NT2/D1 (cell line): ENCODE measurements at places on chromosomes 3 and 15.

- no peak for DNase-seq
Observed at GRCh38 chr3:40828741-40829415, 304.1 kb downstream of the ZNF621 start.

GRCh38 chr3:182730675-182731042 lies 62.6 kb upstream of the ATP11B start:
- DNase-seq = no peak

DNA sequence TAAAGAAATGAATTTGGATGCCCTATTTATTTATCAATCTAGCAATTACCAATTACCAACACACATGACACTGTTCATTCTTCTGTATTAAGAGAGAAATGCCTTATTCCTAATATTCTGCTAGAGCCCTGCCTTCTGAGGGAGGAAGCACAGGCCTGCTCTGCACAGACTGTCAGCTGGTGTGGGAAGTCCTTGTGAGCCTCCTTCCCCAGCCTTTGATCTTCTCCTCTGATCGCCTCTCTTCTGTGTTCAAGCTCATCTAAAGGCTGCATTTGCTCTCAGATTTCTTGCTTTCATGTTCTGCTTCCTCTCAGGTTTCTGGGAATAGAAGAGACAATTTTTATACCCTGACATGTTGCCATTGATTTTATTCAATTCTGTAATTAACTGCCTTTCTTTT lies 290.6 kb upstream of the UMPS start:
- no peak for DNase-seq

GRCh38 chr15:39195961-39196486 lies 384.9 kb upstream of the THBS1 start:
- no peak for DNase-seq

DNA sequence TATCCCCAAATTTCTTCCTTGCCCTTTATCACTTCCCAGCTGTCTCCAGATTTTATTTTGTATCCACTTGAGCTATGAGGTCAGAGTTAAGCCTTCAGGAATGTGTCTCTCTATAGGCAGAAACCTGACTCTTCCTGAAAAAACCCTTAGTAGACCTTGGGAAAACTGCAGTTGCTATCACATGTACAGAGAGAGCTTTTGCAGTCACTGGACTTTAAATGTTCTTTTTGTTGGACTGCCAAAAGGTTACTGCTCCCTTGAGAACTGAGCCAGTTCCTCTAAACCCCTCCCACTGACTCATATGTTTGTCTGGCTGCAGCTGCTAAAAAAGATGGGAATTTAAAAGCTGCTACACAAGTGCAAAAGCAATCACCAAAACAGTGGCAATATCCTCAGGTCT lies 169.1 kb upstream of the CCDC54 start:
- peak; percentile 8 for DNase-seq

DNA sequence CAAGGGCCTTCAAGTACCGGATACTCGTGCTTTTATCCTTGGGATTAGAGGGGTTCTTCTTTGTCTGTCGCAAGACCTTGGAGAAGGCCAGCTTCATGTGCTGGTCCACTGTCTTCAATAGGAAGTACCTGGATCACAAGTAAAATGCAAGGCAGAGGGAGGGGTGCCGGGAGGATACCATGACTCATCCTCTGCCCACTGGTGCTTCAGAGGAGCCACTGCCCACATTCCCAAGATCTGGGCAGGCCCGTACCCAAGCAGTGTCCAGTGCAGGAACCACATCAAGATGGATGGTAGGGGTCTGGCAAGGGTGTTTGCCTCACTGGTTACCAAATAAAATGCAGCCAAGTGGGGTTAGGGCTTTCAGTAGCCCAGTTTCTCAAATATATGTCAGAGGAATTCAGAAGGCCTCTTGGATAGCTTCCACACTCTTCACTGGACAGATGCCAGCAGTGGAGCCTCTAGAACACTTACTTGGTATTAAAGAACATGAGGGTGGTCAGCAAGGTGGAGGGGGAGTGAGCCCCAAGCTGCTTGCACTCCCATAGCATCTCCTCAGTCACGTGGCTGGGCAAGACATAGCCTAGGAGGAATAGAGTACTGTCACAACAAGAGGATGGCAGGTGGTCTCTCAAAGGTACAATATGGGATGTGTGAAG lies 3.6 kb upstream of the IMPDH2 start:
- no peak for DNase-seq

GRCh38 chr3:47580481-47580880 lies 1.8 kb upstream of the CSPG5 start:
- no peak for DNase-seq

DNA sequence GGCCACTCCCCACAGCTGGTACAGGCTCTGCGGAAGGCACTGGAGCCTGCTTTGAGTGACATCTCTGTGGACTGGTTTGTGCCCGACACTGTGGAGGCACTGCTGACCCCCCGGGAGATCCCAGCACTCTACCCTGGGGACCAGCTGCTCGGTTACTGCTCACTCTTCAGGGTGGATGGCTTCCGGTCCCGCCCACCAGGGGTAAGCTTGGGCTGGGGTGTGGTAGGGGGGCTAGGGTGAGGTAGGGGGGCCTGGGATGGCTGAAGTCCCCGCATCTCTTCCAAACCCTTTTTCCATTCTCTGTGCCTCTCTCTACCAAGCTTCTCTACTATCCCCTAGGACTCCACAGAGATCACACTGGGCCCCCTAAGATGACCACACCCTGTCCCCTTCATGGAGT lies 7.8 kb downstream of the VWA5B2 start:
- no peak for DNase-seq

DNA sequence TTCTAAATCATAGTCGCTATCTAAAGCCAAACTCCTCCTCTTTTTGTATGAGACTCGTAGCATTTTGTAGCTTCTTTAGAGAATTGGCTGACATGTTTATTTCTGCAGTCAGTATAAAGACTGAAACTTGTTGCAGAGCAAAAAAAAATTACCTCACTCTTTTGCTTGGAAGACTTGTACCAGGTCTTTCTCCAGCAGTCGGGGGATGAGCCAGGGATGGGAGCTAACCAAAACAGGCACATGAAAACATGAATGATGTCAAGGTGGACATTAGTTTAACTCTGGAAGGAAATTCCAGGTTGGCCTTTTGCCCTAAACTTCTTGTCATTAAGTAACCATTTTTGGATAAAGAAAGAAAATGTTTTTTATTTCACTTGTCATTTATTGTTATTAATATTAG lies 47.0 kb upstream of the SCAANT1 start:
- DNase-seq = no peak

DNA sequence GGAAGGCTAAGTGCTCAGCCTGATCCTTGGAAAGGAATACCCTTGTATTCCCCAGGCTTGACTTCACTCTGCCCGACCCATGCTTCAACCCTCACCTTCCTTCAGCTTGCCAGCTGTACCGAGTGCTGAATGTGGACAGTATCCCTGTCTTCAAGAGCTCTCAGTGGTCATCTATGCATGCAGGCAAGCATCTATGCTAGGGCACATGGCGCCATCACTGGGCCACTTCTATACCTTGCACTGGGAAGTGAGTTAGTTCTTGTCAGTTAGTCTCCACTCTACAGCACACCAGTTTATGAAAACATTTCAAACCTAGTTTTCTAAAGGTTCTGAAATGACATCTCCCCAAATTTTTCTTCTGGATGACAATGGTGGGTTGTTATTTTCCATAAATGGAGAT lies 82.0 kb upstream of the MYRIP start:
- peak; percentile 22 for DNase-seq

GRCh38 chr3:4994144-4994730 lies 15.0 kb downstream of the BHLHE40 start:
- no peak for DNase-seq

DNA sequence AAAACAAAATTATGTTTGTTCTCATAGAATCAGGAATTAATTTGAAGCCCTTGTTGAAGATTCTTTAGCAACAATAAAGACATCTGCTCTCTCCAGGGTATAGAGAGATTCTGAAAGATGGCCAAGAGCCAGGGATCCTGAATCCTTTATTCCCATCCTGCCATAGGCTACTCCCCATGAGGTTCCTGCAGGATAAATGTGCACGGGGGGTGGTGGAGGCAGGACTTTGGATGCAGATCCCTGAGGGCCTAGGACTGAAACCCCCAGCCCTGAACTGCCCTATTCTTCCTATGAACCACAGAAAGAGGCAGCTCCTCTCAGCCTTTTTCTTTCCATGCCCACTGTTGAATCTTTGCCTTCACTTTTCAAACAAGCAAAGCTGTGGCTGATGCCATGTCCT lies 17.1 kb downstream of the TMEM108 start:
- no peak for DNase-seq

DNA sequence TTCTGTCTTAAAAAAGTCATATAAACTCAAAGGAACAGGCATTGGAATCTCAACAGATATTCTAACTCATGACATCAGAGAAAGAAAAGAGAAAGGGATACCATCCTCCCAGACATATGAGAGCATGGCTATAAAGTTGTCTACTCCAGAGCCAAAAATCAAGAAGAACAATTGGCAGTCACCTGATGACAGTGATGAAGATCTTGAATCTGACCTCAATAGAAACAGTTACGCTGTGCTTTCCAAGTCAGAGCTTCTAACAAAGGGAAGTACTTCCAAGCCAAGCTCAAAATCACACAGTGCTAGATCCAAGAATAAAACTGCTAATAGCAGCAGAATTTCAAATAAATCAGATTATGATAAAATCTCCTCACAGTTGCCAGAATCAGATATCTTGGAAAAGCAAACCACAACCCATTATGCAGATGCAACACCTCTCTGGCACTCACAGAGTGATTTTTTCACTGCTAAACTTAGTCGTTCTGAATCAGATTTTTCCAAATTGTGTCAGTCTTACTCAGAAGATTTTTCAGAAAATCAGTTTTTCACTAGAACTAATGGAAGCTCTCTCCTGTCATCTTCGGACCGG lies 35.9 kb downstream of the UNC13C start:
- DNase-seq = no peak

DNA sequence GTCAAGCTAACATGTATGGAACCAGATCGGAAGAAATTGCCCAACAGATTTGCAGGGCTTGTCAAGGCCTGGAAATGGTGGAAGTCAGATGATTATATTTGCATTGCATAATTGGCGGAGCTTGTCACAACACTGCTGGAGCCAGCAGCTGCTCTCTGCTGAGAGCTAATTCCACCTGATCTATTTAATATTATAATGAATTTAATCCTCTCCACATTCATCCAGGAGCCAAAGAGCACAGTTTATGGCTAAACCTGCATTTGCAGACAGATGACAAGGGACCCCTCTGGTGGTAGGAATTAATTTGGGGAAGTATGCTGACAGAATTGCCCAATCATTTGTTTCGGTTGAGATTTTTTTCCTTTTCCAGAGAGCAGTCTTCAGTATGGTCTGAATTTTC lies 730.2 kb downstream of the TUSC7 start:
- DNase-seq = peak; percentile 40

DNA sequence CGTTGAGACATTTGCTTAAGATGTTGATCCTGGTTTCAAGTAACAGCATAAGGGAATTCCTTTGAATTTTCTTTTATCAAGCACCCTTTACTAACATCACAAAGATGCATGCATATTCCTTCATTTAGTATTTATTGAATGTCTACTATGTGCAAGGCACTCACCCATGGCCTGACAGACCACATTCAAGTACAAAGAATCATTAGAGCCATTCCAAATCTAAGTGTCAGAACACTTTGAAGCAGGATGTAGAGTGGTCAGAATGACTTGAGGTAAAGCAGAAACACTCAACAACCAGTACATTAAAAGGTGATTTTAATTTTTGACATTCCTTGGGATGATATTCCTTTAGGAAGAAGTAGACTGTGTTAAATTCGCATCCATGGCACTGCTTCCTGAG lies 6.0 kb upstream of the WDR5B start:
- DNase-seq = no peak
